ENCODE measurements at places on chromosomes 13 and 19. TPM values are rescaled to one million over a fixed set of nuclear protein-coding genes. Genes with fewer than 3 reads are reported as not detected.

DNA sequence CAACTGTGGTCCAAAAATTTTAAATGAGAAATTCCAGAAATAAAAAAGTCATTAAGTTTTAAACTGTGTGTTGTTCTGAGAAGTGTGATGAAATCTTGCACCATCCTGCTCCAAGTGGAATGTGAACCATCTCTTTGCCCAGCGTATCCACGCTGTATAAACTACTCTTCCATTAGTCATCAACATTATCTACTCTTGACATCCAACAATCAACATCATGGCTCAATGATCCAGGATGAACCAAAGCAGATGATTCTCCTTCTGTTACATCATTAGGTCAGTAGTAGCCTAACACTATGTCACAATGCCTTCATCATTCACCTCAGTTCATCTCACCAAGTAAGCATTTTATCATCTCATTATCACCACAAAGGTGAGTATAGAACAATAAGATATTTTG, 55.3 kb downstream of the SUCLA2 start:
- peaks cover 77% of the 10 kb centered on the region for H3K36me3 ChIP-seq
- no peak for DNase-seq
- no peak overlapping the region for H3K4me3 ChIP-seq
- no peaks in the 10 kb centered on the region for H3K27me3 ChIP-seq
- H3K27ac ChIP-seq = no peak overlapping the region
- H3K4me1 ChIP-seq = no peaks in the 10 kb centered on the region

WTIP gene
- total RNA-seq = 3.9 TPM

- peak; percentile 9 for DNase-seq
- peak overlapping the region; percentile 23 for H3K27ac ChIP-seq
- H3K4me3 ChIP-seq = peak overlapping the region; percentile 11
- H3K27me3 ChIP-seq = peaks cover 51% of the 10 kb centered on the region
- H3K36me3 ChIP-seq = no peaks in the 10 kb centered on the region
Observed at GRCh38 chr19:8336660-8337059, 6.4 kb downstream of the KANK3 start.

DNA sequence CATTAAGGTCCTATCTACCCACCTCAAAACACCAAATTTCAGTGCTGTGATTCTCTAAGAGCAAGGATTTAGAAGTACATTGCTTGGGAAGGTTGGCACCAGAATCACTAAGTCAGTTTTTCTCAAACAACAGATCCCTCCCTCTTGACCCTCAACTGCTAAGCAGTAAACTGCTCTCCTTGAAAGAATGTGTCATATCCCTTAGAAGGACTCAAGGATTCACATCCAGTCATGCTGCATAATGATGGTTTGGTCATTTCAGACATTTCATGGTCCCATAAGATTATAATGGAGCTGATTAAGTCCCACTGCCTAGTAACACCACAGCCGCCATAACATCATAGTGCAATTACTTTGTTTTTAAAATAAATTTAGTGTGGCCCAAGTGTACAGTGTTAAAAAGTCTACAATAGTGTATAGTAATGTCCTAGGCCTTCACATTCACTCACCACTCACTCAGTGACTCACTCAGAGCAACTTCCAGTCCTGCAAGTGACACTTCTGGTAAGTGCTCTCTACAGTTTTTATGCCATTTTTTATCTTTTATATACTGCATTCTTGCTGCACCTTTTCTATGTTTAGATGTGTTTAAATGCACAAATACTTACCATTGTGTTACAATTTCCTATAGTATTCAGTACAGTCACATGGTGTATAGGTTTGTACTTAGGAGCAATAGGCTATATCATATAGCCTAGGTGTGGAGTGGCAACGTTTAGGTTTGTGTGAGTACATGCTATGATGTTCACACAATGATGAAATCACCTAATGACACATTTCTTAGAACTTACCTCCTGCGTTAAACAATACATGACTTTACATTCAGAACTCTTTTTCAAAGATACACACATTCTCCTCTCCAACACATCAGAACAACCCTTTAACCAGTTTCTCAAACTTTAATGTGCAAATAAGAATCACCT, 15.7 kb upstream of the CCDC169 start:
- peaks cover 73% of the 10 kb centered on the region for H3K36me3 ChIP-seq
- no peak for DNase-seq
- H3K4me3 ChIP-seq = no peak overlapping the region
- H3K4me1 ChIP-seq = no peaks in the 10 kb centered on the region

DNA sequence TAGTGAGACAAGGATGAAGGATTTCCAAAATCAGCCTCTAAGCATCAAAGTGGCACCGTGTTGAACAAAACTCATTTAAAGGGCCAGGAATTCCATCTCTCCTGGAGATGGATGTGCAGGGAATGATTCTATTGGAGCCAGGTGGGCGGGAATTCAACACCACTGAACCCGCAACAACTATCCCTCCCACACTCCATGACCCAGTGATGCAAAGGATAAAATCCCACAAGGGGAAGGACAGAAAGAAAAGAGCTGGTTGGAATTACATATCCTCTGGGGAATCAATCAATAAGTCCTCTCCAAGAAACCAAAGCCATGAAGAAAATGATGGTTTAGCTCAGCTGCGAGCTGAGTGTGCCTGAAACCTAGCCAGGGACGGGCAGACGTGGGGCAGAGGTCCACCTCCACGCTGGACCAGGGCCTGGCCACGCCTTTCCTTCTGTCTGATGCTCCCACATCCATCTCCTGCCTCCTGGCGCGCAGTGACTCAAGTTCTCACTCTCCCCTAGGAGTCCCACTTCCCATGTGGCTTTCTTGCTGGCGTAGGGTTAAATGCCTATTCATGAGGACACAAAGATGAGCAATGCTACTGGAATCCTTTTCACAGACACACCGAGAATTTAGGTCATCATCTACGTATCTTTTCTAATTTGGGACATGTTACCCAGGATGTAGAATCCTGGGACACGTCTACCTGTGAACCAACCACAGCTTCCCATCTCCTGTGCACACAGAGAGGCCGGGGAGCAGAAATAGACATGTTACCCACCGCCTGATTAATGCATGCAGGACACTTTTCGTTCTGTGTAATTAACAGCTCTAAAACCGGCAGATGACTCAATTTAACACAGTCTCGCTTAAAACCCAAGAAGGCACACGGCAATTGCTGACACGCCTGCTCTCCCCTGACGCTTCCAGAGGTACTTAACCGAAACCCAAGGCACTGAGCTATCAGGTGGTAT, 48.6 kb downstream of the PEPD start:
- peak overlapping the region; percentile 60 for H3K27ac ChIP-seq
- H3K36me3 ChIP-seq = peaks cover 13% of the 10 kb centered on the region
- H3K27me3 ChIP-seq = no peaks in the 10 kb centered on the region
- H3K4me3 ChIP-seq = no peak overlapping the region
- H3K4me1 ChIP-seq = peaks cover 11% of the 10 kb centered on the region
- no peak for DNase-seq

CILP2 gene
- total RNA-seq = not detected

PDE4A gene
- total RNA-seq = 19.3 TPM
